ENCODE measurements at places on chromosomes 7 and 10. TPM values are rescaled to one million over a fixed set of nuclear protein-coding genes. Genes with fewer than 3 reads are reported as not detected.

DNA sequence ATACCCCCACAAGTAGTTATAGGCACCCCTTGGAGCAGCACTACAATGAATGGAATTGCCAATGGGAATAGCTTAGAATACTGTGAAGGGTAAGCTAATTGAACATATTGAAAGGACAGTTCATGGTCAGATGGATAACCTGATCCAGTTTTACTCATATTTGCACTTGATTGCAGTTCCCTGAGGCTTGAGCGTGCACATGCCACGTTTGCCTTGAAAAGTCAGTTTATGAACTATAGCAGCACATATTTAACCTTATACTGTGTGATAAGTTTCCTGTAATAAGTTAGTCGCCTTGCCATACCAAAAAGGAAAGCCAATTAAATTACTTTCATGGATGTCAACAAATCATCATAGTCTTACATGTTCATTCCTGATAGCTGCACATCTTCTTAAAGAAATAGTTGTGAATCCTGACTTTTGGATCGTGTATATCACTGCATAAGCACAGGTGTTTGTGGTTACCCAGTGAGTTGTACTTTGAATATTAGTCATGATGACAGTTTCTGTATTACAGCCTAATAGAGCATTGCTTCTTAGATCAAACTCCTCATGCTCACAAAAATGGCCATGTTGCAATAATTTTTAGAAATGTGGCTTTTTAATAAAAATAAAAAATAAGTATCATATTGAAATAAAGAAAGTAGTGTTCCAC is 21.6 kb downstream of the DNTT start:
- ATAC-seq: peak; percentile 80

Gene RARRES2
- not detected for total RNA-seq

DNA sequence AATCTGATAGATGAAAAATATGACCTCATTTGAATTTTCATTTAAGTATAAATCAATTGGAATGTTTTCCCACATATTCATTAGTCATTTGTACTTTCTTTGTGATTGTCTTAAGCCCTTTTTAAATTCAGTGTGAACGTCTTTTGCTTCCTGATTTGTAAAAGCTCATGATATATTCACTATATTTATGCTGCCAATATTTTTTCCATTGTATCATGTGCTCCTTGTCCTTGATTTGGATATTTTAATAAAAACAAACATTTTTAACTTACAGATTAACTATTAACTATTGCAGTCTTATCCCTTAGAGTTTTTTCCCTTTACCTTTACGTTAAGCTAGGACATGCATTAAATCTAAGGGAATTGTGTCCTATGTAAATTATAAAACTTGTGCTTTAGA is 157.7 kb downstream of the ADAM12 start:
- no peak for ATAC-seq

Gene RAB19
- total RNA-seq: 4.5 TPM

DNA sequence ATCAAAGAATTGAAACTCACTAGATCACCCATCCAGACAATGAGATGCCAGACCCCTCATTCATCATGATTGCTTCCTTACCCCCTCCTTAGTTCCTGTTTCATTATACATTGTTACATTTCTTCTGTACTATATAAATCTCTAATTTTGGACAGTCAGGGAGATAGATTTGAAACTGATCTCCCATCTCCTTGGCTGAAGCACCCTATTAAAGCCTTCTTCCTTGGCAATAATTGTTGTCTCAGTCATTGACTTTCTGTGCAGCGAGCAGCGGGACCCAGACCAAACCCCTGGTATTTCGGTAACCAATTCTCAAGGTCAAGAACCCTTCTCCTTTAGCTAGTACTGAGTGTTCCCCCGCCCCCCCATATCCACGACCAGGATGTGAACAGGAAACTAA is 100.2 kb downstream of the ABLIM1 start:
- no peak for ATAC-seq

Gene RBM20
- total RNA-seq: 0.16 TPM

DNA sequence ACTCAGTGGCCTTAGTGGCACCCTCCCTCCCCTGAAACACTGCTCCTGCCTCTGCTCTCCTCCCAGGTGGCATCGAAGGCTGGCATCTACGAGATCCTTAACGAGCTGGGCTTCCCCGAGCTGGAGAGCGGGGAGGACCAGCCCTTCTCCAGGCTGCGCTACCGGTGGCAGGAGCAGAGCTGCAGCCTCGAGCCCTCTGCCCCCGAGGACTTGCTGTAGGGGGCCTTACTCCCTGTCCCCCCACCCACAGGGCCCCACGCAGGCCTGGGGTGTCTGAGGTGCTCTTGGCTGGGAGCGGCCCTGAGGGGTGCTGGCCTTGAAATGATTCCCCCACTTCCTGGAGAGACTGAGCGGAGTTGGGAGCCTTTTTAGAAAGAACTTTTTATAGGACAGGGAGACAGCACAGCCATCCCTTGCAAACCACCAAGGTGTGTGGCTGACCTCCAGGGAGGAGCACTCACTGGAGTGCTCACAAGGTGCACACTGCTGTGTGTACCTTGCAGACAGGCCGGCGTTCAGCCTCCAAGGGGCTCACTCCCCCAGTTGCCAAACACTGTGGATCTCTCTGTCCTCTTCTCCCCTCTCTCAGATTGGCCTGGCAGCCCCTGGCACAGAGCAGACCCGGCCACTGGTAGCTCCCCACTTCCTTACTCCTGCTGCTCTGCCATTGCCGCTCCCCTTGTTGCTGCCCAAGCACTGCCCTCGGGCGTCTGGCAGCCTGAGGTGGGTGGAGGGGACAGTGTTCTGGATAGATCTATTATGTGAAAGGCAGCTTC is 35.8 kb downstream of the PRF1 start:
- ATAC-seq: no peak

GRCh38 chr10:92342796-92343195 is 51.8 kb downstream of the MARCHF5 start:
- no peak for ATAC-seq

Gene SP4
- total RNA-seq: 30.8 TPM

Gene INHBA
- not detected for total RNA-seq

Gene OR13A1
- not detected for total RNA-seq

- no peak for ATAC-seq
These were observed 244.3 kb downstream of the PHF14 start for GRCh38 chr7:11217848-11218565.

DNA sequence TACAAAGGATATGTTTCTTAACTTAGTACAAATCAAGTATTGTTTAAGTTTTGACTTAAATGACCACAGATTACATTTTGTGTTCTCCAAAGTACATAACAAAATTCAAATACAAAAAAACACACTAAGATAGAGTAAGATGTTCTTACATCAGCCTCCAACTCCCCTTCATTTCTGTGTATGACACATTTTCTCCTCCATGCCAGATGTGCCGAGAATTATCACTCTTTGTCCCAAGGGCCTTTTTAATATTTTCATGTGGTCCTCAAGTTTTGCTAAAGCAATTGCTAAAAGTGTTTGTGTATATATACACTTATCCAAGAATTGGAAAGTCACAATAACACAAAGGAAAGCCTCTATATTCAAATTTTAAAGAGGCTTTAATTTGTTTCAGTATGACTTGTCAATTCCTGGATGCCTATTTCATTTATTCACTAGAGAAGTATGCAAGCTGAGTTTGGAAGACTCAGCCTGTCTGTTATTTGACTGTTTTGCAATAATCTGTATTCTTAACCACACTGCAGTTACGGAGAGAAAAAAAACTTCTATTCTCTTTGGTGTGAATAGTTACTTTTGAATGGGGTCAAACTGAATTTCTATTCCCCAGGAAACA is 586.4 kb upstream of the SEMA3D start:
- ATAC-seq: no peak

Gene CYP2C19
- 0.16 TPM for total RNA-seq

- no peak for ATAC-seq
These were observed 114.7 kb upstream of the ADCY1 start for GRCh38 chr7:45459476-45459875.

GRCh38 chr7:141362580-141363435 is 188.4 kb upstream of the AGK start:
- no peak for ATAC-seq

GRCh38 chr7:151517601-151518104 is 2.0 kb downstream of the RHEB start:
- no peak for ATAC-seq

DNA sequence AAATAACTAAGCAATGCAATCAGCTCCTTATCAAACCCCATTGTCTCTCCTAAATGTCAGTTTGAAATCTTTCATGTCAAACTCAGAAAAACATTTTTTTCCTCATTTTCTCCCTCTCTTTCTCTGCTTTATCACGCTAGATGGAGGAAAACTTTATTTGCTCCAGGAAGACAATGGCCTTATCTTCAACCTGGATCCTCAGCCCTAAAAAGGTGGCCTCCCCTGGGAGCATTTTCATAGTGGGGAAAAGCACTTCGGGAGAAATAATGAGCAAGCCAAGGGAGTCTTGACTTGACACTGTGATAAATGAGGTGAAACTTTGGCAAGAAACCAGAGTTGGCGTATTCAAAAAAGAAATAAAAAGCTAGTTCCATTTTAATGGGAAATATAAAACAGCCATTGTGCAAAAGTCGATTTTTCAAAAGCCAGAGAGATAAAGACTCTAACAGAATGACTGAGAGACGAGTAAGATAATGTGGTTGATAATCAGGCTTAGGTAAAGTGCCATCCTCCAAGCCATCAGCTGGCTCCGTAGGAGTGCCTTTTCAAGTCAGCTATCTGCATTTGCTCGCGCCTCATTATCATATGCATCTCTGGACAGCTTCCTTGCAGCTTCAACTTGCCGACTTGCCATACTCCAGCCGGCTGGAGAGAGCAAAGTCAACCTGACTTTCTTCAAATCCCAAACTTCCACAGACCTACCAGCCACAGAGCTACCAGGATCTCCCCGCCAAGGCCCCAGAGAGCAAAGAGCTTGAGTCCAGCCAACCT is 19.9 kb downstream of the HABP2 start:
- no peak for ATAC-seq

DNA sequence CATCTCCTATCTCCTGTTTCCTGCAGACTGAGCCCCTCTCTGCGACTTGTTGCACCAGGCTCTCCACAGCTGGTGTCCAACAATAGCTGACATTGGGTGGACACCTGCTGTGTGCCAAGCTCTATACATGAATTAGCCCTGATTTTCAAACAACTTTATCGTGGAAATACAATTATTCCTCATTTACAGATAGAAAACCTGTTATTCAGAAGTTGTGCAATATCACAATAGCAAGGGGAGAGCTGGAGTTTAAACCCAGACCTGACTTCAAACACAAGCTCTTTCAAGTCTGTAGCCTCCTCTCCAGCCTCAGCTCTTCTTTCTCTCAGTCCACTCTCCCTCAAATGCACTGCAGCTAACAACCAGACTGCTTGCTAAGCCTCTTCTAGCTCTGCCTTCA is 168.8 kb downstream of the HECW1 start:
- ATAC-seq: no peak

- no peak for ATAC-seq
These were observed 45.8 kb downstream of the FIGNL1 start for GRCh38 chr7:50404392-50404791.

Gene EPHB4
- 6.4 TPM for total RNA-seq

DNA sequence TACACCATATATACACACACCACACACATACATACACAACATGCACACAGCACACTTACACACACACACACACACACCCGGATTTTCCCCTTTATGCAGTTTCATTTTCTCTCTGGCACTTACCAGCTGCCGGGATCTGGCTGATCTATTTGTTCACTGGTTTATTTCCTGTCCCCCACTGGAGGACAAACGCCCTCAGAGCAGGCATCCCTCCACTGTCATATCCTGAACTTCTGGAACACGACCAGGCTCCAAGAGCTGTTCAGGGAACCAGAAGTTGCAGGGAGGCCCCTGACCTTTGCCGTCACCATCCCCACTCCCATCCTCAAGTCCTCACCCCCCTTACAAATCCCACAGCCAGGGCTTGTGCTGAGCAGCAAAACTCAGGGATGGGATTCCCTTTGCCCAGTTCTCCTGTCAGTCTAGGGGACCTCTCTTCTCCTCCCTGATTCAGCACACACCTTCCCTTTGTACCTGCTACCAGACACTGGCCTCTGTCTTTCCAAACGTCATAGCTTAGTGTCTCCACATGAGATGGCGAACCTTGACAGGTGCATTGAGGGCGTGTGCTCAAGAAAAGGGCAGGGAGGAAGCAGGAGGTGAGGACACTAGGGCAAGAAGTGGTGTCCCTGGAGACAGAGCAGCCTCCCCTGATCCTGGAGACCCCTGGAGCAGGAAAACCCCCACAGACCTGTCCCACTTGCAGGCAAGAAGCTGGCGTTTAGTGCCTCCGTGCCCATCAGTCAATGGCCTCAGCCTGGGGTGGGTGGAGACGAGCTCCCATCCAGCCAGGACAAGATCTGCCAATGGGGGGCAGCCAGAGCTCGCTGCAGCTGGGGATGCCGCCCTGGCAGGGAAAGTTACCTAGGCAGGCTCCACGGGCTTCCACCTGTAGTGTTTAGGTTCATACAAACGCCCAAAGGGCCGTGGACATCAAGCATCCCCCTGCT is 12.7 kb upstream of the DOCK1 start:
- no peak for ATAC-seq

GRCh38 chr10:77034795-77035194 is 602.8 kb downstream of the KCNMA1 start:
- ATAC-seq: no peak

- no peak for ATAC-seq
These were observed 307.7 kb downstream of the MDFIC start for GRCh38 chr7:115229401-115230105.

Gene TAS2R3
- 3.8 TPM for total RNA-seq

DNA sequence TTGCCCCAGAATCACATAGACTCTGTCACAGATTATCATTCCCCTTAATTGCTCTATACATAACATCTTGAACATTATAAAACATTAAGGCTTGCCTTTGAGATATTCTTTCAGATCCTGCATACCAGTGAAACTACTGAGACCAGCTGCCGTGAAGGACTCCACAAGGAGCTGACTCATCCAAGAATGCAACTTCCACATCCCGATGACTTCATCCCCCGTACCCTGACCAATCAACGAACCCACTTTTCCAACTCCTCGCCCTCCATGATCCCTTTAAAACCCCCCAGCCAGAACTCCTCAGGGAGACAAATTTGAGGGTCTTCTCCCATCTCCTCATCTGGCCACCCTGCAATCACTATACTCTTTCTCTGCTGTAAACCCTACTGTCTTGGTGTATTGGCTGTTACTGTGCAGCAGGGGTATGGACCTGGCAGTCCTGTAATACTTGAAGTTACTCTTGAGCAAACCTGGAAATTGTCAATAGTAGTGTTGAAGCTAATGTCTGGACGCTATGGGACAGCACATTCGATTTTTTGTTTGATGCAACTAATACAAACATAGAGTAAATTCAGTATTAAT is 49.8 kb downstream of the HTR5A start:
- no peak for ATAC-seq

Measured in activated T-helper 17 cell treated with anti-CD3 and anti-CD28 coated beads, Interleukin-2, amount 50 U/mL, for 72 hours (primary cell).